ENCODE measurements at places on chromosomes 13 and 19. TPM values are rescaled to one million over a fixed set of nuclear protein-coding genes. Genes with fewer than 3 reads are reported as not detected.
A peak's percentile ranks its signal among the peaks of the same experiment; 100 is the strongest.

DNA sequence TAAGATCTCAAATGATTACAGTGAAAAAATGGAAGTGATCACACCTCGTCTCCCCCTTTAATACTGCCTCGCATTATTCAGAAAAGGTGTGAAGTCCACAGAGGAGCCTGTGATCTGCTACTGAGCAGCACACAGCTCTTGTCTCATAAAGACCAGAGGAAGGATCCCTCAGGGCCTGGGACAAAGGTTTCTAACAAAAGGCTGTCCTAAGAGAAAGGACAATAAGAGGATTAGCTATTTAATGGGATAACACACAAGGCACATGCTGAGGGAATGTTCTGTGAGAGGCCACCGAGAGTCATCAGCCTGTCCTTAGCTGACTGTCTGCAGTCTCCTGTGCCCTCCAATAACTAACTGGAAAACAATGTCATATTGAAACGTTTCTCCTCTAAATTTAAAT is 26.7 kb downstream of the EBPL start:
- DNase-seq: no peak

IZUMO1 gene
- not detected for total RNA-seq

- DNase-seq: peak; percentile 6
Measured at GRCh38 chr13:45398877-45399276, 19.3 kb downstream of the SLC25A30 start.

VWA8 gene
- total RNA-seq: 24.8 TPM

DNA sequence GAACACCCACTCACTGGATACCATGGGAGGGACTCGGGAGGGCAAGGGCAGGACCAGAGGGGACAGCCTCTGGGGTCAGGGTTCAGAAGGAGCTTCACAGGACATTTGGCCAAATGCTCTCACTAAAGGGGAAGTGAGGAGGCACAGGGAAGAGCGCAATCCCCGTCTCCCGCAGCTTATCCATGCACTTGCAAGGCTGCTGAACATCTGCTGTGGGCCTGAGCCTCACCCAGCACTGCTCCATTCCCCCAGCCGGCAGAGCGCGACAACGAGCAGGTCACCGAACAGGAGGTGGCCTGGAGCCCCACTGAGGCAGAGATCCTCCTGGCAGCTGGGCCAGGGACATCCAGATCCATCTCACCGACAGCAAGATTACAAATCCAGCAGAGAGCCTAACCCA is 23.3 kb downstream of the ELAVL1 start:
- no peak for DNase-seq

DNA sequence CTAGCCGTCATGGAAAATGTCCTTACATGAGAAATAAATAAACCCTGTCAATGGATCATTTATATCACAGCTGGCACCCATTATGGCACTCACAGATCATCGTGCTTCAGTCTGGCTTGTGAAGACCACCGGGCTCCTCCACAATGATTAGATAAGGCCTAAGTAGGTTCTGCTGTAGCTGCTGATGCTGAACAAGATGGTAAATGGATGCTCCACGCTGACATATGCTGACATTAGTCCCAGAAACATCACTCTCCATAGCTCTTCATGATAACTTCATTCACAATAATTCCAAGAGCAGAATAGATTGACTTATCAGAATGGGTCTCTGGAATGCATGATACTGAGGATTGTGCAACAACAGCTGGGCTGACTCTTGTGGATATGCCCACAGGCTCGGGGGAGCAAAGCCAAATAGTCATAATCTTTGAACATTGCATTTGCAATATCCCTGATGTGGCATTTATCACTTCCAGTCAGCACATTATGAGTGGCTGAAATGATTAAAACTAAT is 63.8 kb upstream of the RXFP2 start:
- no peak for DNase-seq

- DNase-seq: no peak
Measured at GRCh38 chr13:27523346-27524073, 73.1 kb upstream of the MTIF3 start.

DNA sequence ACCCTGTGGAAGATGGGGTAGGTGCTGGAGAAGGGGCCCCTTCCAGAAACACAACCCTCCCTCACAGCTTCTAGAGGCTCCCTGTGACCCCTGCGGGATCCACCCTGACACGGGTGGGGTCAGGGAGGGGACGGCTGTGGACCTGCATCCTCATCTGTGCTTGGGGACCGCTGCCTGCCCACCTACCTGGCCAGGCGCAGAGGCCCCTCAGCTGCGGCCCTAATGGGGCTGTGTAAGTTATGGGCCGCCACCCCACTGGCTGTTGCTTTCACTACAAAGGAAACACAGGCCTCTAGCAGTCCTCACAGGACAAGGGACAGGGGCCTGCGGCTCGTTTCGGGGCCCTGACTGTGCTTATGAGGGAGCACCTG is 7.0 kb upstream of the CTXN1 start:
- no peak for DNase-seq
